ENCODE measurements at places on chromosomes 1 and 21.

DNA sequence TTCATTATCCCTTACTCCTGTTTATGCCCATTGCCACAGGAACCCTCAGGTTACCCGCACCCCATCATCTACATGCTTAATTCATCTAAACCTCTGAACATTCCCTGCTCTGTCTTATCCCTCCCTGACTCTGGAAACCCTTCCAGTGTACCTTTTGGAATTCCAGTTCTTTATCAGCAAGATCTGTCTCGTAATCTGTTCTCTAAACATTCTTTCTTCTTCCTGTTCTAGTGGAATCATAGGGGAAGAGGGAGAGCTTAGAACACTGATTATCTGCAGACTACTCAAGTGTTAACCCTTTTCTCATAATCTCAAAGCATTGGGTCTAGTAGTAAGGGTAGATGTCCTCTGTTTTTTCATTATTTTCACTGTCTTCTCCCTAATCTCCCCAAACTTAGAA, 159.8 kb downstream of the PIK3R3 start:
- DNase-seq, result no peak

DNA sequence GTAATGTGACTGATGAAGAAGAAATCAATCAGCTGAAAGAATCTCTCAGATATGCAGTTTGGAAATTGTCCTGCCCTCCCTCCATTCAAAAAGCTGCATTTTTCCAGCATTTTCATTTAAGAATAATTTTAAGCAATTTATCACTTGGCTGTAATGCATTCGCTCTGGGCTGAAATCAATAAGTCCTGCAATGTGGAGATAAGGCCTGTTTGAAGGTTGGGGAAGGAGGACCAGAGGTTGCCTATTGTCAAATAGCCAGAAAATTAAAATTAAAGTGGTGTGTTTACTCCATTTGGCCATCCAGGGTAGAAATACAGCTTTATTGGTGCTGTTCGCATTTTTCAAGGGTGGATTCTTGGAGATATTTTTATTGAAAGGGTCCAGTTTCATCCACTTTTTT, 187.6 kb upstream of the NFIA start:
- no peak for DNase-seq

DNA sequence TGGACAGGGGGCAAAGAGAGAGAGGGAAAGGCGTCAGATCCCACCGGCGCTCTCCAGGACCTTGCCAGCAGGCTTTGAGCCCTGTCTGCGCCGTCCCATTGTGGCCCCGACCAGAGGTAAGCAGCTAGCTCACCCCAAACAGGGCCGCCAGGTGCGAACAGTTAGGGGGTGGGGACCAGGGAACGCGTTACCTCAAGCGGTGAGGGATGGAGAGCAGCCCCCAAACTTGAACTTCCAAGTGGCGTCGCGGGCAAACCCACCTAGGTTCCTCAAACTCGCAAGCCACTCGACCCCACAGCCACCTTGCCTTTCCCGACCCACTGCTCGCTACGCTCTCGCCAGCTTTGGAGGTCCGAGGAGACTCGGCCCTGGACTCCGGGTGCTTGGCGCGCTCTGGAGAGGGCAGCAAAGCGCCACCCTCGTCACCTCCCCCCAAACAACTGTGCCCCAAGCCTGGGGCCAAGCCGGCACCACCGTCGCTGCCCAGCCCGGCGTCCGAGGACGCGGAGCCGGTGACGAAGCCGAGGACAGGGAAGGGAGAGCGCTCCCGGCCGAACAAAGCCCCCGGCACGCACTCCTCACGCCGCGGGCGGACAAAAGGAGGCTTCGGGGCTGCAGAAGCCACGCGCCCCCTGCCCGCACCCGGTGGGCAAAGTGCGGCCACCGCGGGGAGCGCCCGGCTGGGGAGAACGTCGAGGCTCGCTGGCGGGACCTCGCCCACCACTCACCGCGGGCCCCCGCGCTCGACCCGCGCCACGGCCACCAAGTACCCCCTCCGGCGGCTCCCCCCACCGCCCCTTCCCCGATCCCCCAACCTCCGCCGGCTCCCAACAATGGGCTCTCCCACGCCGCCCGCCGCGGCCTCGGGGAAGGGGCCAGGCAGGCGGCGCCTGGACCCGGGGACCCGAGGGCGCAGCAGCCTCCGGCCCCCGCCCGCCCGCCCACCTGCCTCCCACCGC, 976 bp downstream of the SSBP3 start:
- no peak for DNase-seq

DNA sequence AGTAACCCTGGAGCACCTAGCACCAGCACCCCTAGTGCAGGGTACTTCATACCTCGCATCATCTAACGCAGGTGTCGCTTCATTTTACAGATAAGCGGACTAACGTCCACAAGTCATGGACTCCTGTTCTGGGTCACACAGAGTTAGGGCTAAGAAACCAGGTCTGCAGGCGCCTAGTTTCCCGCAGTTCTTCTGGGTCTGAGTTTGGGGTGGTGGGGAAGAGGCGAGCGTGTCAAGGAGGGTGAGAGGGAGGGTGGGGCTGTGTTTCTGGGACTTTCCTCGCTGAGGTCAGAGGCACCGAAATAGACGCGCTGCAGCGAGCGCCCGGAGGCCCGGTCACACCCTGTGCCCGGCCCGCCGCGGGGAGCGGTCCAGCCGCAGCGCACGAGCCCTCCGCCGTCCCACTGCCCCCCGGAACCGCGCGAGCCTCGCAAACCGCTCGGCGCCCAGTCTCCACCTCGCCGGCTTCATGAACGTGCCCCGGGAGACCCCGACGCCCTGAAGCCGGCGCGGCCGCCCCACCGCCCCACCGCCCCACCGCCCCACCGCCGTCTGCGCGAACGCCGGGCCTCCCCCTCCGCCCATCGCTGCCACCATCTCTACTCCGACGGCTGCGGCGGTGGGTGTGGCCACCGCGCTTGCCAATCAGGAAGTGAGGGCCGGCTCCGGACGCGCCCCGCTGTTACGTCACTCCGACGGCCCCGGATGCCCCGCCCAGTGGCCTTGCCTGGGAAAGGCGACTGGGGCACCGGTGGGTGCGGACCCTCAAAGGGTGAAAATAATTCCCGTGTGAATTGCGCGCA, 12.3 kb downstream of the IFI6 start:
- DNase-seq, result no peak

- no peak for DNase-seq
These were observed 2.8 kb downstream of the TGFB2 start for GRCh38 chr1:218347723-218348627.

GRCh38 chr1:165861911-165862310, 34.5 kb downstream of the UCK2 start:
- DNase-seq, result no peak

DNA sequence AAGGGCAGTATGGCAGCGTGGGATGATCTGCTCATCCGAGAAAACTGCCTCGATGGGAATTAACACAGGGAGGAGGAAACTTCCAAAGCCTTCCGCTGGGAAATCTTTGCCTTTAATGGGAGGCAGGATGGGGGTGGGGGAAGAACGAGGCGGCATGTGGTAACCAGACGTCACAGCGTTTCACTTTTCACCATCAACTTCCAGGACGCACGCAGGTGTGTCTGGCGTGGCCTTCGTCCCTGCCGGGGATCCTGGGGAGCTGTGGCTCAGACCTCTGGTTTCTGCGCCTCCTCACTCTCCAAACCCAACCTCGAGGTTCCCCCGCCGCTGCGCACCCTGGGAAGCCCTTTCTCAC, 282 bp downstream of the RSPH1 start:
- DNase-seq, result no peak

GRCh38 chr21:15617964-15618363, 111.8 kb upstream of the USP25 start:
- DNase-seq, result peak; percentile 55

GRCh38 chr1:183239793-183240525, 53.9 kb downstream of the LAMC2 start:
- DNase-seq, result no peak
